ENCODE measurements at places on chromosomes 7 and 10.

GRCh38 chr7:53485354-53485753, 449.9 kb downstream of the POM121L12 start:
- DNase-seq, result no peak

DNA sequence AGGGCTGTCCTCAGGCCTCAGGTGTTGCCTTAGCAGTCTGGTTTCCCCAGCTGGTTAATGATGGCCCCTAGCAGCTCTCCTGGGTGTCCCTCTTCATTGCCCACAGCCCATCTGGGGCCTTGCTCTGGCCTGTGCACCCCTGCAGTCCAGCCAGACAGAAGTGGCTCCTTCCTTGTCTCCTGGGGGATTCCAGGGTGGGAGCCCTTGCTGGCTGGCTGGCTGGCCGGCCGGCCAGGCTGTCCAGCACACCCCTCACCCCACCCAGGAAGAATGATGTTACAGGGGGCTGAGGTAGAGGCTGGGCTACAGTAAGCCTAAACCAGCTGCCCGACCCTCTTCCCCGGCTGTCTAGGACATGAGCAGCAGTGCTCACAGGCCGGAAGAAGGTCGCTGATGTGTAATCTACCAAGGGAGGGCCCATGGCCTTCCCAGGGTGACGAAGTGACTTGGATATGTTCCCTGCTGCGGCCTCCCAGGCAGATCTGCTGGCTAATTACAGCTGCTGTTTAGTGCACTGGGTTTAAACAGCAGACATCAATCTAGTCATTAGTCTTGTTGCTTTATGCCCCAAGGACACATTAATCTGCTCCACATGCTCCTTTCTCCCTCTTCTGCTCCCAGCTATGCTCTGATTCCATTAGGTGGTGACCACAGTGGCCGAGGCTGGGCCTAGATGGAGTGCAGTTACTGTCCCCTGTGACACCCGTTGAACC, 53.8 kb upstream of the LRRC4 start:
- DNase-seq, result no peak

DNA sequence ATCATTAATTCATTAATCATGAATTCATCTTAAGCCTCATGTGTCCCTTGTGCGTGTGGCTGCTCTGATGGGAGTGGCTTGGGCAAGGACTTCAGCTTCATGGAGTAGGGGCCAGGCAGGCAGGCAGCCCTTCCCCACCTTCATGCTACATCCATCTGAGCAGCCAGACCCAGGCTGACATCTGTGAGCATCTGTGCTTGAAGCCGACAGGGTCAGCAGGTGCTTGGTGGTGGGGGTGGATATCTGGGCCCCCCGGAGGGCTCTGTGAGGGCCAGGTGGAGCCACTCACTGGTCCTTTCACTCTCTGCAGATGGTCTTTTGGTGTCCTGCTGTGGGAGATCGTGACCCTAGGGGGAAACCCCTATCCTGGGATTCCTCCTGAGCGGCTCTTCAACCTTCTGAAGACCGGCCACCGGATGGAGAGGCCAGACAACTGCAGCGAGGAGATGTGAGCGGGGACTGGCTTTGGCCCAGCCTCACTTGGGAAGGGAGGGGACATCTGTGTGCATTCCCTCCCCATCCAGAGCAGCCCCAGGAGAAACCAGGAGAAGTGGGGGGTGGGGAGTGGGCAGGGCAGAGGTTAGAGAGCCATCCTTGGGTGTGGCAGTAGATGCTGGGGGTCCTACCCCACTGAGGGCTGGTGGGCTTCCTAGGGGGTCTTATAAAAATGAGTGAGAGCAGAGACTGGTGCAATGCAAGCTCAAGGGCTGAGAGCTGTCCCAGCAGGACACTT, 14.7 kb upstream of the CSGALNACT2 start:
- no peak for DNase-seq

DNA sequence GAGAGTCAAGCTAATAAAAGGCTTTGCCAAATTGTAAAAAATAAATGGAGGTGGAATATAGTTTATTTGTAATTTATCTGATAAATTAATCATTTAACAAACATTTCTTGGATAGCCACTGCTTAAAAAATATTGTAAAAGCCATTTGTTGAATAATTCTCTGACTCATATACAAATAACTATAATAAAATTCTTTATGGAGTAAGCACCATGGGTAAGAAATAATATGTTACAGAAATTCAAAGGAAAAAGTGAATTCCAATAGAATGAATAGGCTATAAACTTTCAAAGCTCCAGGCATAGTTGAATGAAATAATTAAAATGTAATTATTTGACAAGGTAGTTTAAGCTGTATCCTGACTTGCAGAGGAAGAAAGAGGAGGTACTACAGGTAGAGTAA, 291.4 kb upstream of the TMEM229A start:
- no peak for DNase-seq

- DNase-seq, result no peak
Measured at GRCh38 chr10:8504499-8504898, 450.0 kb downstream of the GATA3 start.

GRCh38 chr7:143188994-143189393, 5.8 kb downstream of the TAS2R39 start:
- no peak for DNase-seq

GRCh38 chr10:25633542-25633941, 300.5 kb upstream of the MYO3A start:
- DNase-seq, result no peak

DNA sequence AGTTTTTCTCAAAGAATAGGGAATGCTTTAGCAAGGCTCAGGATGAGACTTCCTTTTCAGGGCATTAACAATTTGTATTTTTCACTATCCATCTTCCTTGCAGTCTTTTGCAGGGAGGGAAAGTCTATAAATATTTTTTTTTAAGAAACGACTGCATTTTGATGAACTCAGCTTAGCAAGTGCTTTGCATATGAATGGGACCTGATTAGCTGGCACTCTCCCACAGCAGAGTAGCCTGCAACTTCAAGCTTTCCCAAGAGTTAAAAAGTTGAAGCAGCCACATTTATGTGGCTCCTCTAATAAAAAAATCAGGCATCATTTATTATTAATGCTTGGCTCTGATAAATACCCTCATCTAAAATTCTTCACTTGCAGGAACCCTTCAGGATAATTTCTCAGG, 134.0 kb downstream of the GRID1 start:
- no peak for DNase-seq

DNA sequence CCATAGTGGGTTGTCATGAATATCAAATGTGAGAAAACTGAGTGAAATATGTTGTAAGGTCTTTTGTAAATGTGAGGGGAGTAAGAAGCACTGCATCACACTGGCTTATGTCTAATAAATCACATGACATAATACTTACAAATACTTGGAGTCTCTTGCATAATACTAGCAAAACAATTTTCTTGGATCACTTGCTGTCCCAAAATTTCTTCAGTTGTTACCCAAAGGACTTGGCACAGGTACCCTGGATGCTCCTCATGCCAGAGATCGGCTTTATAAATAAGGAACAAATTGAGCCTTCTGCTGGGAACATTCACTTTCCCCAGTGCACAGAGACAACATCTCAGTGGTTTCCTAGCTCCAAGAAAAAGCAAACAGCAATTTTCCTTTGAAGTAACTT, 5.0 kb upstream of the LRIT2 start:
- DNase-seq, result no peak

DNA sequence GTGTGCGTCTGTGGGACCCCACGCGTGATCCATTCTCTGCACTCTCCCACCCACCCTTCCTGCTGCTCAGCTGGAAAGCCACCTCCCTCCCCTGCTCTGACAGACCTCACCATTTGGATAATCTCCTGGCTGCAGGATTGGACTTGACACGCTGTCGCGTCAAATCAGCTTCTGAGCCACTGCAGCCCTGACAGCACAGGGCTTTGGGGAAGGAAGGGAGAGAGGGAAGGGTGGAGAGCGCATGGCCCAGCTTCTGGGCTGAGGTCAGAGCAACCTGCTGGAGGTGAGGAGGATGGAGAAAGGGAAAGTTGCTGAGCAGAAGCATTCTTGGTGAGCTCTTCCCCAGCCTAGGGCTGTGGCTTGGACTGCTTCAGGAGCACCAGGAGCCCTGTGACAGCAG, 48.9 kb upstream of the LRRC4 start:
- DNase-seq, result no peak

DNA sequence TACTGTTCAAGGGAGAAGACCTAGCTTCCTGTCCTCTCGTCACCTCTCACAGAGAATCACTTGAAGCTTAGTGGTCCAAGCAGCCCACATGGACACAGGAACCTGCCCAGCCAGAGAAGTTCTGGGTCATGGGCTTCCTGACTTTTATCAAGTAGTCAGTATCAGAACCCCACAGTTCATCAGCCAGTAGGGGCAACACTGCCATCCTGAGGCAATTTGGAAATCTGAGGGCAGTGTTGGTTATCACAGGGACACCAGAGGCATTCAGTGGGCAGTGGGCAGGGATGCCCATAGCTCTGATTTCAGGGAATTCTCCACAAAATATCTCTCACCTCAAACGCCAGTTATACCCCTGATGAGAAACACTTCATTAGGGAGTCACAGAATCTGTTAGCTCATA, 22.5 kb upstream of the MGAM2 start:
- no peak for DNase-seq

GRCh38 chr10:85224366-85224940, 896.1 kb downstream of the CCSER2 start:
- no peak for DNase-seq

- DNase-seq, result no peak
Measured at GRCh38 chr7:1981878-1982230, 250.9 kb downstream of the MAD1L1 start.

GRCh38 chr10:103067484-103067883, 125.6 kb downstream of the NT5C2 start:
- DNase-seq, result no peak

GRCh38 chr10:86657396-86658011, 3.2 kb downstream of the OPN4 start:
- no peak for DNase-seq

- no peak for DNase-seq
Measured at GRCh38 chr7:46710927-46711326, 789.9 kb upstream of the IGFBP3 start.

DNA sequence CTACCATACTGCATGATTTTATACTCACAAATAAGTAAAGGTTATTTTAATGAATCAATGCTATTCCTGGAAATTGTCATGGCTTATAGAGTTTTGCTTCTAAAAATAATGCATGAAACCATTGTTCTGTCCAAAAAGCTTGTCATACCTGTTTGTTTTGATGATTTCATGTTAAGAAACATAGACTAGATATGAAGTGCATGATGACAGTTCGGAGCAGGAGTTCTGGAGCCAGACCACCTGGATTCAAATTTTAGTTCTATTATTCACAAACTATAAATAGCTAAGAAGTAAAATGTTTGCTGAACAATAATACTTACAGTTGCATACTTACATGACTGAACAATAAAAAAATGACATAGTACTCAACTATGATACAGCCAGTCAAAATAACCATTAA, 107.0 kb upstream of the AKR1E2 start:
- DNase-seq, result no peak

GRCh38 chr7:156096771-156097538, 284.7 kb upstream of the SHH start:
- DNase-seq, result no peak
